Coronary artery (tissue), 2 donors: ENCODE measurements at places on chromosomes 6 and 20.

DNA sequence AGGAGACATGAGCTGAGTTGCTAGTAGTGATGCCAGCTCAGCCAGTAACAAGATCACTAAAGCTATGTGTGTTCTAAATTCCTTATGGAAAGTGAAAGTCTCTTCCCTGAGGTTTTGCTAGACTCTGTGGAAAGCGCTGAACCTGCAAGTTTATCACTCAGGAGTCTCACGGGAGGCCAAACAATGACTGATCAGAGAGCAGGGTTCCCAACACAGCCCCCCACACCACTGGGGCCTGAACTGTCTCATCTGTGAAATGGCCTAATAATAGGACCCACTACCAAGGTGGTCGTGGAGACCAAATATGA, 19.9 kb downstream of the ACSS1 start:
- no peak for DNase-seq

DNA sequence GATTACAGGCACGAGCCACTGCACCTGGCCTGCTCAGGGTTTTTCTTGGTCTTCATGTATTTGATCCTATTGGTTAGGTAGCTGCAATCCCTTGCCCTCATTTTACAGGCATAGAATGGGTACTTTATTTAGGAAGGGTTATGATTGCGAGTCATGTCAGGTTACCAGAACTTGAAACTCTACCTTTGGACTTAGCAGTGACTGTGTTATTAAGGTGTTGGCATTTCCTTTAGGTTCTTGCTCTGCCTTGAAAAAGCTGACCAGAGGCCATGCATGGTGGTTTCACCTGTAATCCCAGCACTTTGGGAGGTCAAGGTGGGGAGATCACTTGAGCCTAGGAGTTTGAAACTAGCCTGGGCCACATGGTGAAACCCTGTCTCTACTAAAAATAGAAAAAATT, 24.5 kb downstream of the JARID2 start:
- no peak for DNase-seq

DNA sequence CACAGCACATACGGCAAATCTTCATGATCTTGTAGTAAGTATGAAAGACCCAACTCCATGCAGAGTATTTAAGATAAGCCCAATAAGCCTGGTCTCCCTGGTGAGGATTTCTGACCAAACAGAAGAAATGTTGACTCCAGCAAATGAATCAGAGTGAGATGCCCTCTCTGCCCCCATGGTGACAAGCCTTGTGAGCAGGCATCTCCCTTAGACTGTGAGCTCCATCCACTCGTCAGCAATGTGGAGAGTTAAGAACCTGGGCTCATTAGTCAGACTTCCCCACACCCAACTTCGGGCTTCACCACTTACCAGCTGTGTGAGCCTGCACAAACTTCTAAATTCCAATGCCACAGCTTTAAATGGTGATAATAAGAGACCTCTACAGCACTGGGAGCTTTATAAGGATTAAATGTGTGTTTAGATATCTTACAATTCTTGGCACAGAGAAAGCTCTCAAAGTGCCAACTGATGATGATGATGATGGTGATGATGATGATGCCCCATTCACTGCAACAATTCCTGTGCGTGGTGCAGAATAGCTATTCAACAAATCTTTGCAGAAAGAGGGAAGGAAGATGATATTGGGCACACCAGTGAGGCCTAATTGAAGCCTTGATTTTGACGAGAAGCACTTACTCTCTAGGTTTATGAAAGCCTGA, 253.4 kb upstream of the TAB2 start:
- DNase-seq: no peak

GRCh38 chr6:45466686-45467085, 89.0 kb upstream of the SUPT3H start:
- DNase-seq: no peak

GRCh38 chr6:90730151-90730673, 143.3 kb upstream of the MAP3K7 start:
- no peak for DNase-seq

GRCh38 chr6:41730531-41731436, 4.6 kb downstream of the TFEB start:
- DNase-seq: no peak

GRCh38 chr6:103925317-103925716, 934.4 kb downstream of the HACE1 start:
- DNase-seq: no peak

DNA sequence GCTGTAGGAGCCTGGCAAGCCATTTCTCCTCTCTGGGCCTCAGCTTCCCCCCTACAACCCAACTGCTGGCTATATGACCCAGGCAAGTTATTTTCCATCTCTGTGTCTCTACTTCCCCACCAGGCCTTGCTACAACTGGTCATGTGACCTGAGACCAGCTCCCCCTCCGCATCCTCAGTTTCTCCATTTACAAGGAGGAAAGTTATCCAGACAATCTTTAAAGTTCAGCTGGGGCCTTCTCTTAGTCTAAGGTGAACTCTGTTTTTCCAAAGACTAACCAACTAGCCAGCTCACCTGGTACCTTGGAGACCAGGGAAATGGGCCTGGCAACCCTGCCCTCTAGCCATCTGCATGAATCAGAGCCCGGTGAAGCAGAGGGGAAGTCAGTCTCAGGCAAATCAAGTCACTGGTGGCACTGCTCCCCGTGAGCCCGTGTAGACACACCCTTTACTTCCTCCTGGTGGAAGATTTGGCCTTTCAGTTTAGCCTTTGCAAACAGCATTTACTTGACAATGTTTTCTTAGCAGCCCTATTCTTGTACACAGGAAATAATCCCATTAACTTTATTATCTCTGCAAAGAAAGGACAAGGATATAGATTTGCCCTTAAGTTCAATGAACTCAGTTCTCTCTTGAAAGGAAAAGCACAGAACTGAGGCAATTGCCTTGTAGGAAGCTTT, 157.7 kb downstream of the VEGFA start:
- DNase-seq: no peak

DNA sequence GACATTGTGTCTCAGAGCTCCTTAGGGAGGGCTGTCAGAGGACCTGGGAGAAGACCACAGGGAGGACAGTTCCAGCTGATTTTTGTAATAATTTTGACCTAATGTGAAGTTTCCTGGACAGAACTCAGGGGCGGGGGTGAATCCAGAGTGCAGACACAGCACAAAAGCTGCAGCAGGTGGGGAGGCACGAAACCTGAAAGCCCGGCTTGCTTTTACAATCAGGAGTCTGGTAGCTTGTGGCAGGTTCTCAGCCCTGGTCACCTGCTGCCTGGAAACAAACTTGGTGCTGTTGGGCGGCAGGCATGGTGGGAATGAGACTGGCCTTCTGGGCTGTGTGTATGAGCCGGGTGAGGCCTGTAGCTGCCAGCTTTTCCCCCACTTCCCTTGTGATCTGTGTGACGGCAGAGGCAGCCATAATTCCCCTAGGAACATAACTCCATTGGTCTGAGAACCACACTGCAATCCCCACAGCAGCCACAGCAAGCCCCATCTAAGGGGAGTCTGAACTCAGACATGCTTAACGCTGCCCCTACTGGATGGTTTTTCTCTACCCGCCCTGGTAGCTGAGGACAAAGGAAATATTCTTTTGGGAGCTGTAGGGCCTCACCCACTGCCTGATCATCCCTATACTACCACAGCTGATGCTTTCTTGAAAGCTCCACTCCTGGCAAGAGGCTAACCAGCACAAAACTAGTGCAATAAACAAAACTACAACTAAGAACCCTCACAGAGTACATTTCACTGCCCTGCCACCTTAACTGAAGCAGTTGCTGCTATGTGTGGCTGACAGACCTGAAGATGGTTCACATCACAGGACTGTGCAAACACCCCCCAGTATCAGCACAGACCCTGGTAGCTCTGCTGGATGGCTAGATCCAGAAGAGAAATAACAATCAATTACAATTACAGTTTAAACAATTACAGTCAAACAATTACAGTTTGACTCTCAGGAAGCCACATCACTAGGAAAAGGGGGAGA, 1055.1 kb upstream of the GJE1 start:
- no peak for DNase-seq

- DNase-seq: no peak
Measured at GRCh38 chr20:34621036-34621343, 55.9 kb downstream of the PIGU start.

DNA sequence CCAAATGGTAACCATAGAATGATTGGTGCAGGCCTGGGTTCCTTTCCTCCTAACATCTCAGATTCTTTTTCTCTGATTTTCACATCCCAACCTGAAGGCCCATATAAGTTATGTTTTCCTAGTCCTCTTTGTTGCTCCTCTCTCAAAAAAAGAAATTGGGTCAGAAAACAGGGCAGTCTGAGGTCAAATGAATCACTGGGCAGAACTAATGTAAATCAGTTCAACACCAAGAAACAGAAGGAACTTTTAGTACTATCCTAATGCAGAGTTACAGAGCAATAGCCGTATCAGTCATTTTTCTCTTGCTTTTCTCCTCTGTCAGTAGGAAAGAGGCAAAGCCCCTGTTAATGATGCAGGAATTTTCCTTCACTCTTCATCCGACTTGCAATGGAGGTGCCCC, 11.0 kb upstream of the TPD52L1 start:
- no peak for DNase-seq
